ENCODE measurements at places on chromosomes 12 and 14. TPM values are rescaled to one million over a fixed set of nuclear protein-coding genes. Genes with fewer than 3 reads are reported as not detected.

GRCh38 chr12:114407842-114408411 is 2.0 kb upstream of the TBX5 start:
- no peak for DNase-seq

DNA sequence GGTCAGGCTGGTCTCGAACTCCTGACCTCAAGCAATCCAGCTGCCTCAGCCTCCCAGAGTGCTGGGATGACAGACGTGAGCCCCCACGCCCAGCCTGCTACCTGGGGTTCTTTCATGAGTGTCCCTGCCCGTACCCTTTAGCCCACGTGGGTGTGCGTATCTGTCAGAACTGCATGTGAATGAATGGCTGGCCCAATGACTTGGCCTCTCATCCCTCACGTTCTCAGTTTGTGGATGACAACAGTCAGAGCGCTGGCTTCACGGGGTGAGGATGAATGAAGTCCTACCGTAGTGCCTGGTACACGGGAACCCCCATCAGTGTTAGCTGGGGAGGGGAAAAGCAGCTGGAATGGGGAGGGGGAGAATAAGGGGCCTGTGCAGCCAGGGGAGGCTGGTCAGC is 16.1 kb upstream of the ZDHHC22 start:
- no peak for DNase-seq

- no peak for DNase-seq
Measured at GRCh38 chr14:81682701-81683100, 149.0 kb upstream of the SEL1L start.

- no peak for DNase-seq
Measured at GRCh38 chr12:34021071-34021470, 1.2 kb upstream of the ALG10 start.

Gene NINJ2
- total RNA-seq: 13.5 TPM

DNA sequence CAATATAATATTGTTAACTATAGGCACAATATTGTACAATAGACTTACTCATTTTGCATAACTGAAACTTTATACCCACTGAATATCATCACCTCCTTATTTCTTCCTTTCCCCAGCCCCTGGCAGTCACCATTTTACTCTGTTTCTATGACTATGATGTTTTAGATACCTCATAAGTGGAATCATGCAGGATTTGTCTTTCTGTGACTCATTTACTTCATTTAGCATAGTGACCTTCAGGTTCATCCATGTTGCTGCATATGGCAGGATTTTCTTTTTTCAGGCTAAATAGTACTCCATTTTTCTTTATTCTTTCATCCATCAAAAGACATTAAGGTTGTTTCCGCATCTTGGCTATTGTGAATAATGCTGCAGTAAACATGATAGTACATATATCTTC is 18.9 kb downstream of the USP15 start:
- DNase-seq: no peak

DNA sequence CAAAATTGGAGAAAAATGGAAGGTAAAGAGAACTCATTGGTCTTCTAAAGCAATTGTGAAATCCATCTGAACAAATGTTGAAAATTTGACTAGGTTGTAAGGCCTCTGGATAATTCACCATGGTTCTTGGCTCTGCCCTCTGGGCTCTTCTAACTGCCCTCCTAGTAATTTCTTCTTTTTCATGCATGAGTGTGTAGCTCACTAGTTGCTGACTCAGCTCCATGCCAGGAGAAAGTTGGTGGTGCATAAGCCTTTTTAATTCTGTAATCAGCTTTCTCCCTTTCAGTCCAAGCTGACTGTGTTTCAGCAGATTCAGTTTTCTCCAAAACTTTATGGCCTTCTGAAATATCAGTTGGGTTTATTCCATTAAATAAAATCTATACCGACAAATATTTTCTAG is 877.8 kb upstream of the ATXN7L3B start:
- DNase-seq: no peak

Gene NGB
- not detected for total RNA-seq

Gene KCNK13
- total RNA-seq: 0.28 TPM

Gene RNASE12
- not detected for total RNA-seq

Gene MMP14
- total RNA-seq: 1.9 TPM

Gene RPL10L
- total RNA-seq: not detected

DNA sequence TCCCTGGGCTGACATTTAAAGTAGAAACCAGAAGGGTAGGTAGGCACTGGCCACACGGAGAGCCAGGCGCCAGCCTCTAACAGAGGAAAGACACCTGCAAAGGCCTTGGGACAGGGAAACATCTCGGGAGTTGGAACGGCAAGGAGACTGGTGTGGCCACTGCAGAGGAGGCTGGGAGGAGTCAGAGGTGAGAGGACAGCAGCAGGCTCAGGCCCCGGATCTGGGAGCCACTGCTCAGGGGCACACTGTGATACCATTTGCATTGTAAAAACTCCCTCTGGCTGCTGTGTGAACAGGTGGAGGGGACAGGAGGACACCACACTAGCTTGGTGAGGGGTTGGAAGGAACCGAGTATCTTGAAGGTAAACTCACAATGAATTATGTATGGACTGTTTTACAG is 2.7 kb downstream of the ANHX start:
- no peak for DNase-seq

DNA sequence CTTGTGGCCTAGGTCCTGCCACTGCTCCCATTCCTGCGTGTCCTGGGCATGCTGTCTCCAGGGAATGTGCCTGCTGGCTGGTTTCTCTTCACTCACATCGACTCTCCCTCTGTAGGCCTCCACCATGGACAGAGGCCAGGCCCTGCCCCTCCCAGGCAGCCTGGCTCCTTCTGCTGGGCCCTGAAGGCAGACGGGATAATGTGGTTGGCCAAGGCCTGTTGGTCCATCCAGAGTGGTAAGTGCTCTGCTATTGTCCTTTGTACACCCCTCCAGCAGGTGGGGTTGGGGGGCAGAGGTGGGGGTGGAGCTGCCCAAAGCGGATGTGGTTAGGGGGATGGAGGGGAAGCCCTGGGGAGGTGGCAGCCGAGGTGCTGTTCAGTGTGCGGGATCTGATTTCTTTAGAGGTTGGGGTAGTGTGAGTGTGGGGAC is 9.5 kb upstream of the NR4A1 start:
- peak; percentile 36 for DNase-seq

DNA sequence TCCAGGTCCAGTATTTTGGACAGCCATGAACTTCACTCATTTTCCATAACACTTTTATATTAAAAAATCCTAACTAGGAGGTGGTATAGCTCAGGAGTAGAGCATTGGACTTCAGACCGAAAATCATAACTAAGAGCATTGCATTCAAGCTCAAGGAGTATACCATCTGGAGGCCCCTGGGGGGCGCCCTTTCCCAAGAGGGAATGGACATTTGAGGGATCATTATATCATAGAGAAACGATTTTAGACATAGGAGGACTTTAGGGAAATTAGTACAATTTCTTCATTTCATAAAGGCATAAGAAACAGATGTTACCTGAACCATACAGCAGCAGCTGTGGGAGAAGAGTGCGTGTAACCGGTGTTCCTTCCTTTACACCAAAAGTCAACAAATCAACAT is 5.2 kb upstream of the ATG14 start:
- peak; percentile 21 for DNase-seq

Gene KRT7
- 9.1 TPM for total RNA-seq

DNA sequence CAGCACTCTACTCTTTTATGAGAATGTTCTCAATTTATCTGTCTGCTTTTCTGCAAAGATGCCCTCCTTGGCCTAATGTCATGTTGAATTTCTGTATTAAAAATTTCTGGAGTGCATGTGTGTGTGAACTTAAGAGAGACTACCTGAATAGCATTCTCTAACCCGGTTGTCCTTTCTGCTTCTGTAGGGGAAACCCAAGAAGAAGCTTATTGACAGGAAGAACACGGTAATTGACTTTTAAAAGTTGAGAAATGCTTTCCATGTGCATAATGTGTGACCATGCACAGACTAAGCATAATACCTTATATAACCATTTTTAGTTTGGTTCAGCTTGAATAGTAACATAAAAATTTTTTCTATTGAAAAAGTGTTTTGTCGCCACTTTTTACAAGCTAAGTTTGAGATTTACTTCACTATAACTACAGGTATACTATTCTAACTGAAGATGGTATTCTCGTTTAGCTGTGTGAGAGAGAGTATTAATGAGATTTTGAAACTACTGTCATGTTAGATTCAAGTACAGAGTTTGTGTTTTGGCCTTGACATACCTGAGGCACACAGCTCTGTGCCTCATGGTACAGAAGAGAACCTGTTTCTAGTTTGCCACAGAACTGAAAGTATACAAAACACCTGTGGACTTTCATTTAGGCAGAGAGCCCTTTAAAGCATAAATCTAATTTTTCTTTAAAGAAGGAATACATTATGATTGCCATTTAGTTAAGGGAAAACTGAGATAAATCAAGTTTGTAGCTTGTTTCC is 96.8 kb downstream of the TTLL5 start:
- no peak for DNase-seq

Gene GRIP1
- 0.18 TPM for total RNA-seq

GRCh38 chr12:63410197-63410596 is 258.1 kb downstream of the DPY19L2 start:
- no peak for DNase-seq

All from activated CD4-positive, alpha-beta memory T cell treated with anti-CD3 and anti-CD28 coated beads, Interleukin-2, amount 10 ng/mL, durations not matched to agents 7 days and 5 days (primary cell).